ENCODE measurements at places on chromosomes 12 and 14. TPM values are rescaled to one million over a fixed set of nuclear protein-coding genes. Genes with fewer than 3 reads are reported as not detected.

DNA sequence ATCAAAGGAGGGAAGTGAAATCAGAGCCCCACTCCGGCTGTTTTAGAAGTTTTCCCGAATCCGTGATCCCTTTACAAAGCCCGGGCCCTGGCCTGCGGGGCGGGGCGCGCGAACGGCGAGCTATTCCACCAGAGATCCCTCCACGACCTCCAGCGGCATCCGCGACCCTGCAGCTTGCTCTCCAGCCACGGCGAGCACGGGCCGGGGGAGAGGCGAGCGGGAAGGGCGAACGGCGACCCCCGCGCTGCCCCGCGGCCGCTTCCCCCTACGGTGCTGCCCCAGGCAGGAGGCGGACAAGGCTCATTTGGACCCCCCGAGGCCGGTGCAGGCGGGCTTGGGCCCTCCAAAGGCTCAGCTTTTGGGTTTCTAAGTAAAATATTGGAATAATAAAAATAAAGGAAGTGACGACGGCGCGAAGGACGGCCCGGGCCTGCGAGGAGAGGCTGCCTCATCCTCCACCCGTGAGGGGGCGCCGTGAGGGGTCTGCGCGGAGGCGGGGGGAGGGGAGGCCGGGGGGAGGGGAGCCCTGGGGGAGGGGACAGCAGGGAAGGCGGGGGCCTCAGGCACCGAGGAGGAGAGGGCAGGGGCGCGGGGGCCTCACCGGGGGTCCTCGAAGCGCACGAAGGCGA is 613 bp downstream of the SRSF9 start:
- peak overlapping the region; percentile 93 for H3K27ac ChIP-seq
- H3K36me3 ChIP-seq = peaks cover 35% of the 10 kb centered on the region
- H3K4me3 ChIP-seq = peak overlapping the region; percentile 97
- no peaks in the 10 kb centered on the region for H3K27me3 ChIP-seq
- H3K4me1 ChIP-seq = peaks cover 20% of the 10 kb centered on the region
- peak; percentile 39 for DNase-seq

- no peaks in the 10 kb centered on the region for H3K27me3 ChIP-seq
- no peak overlapping the region for H3K27ac ChIP-seq
- DNase-seq = no peak
- no peaks in the 10 kb centered on the region for H3K4me1 ChIP-seq
These were observed 209.2 kb downstream of the PPM1H start for GRCh38 chr12:62725781-62726180.

GRCh38 chr12:114636723-114637480 is 47.1 kb downstream of the TBX3 start:
- H3K36me3 ChIP-seq = no peaks in the 10 kb centered on the region
- H3K4me1 ChIP-seq = no peaks in the 10 kb centered on the region
- DNase-seq = no peak
- H3K27ac ChIP-seq = no peak overlapping the region
- no peak overlapping the region for H3K4me3 ChIP-seq

- H3K27me3 ChIP-seq = no peaks in the 10 kb centered on the region
- DNase-seq = no peak
- peaks cover 37% of the 10 kb centered on the region for H3K36me3 ChIP-seq
- peaks cover 6% of the 10 kb centered on the region for H3K4me1 ChIP-seq
- peak within 1 kb of the TSS; percentile 80 for H3K4me3 ChIP-seq
These were observed at the start of gene GPR135 for GRCh38 chr14:59465316-59466135. Gene GPR135 (minus strand): TSS chr14:59465380. CDS start chr14:59465226, 154 bp downstream.

DNA sequence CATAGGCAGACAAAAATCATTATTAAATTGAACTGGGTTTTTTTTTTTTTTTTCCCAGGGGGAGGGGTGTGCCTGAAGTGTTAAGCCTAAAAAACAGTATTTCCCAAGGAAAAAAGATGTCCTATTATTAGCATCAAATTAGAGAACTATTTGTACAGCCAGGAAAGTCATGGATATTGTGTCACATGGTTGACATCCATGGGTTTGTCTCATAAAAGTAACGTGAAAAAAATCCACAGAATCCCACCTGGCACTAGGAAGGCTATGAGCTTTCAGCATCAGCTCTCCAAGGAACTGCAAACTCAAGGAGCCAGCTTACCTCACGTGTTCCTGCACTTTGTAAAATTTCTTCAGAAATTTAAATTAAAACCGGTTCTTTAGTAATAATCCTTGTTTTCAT is 69.1 kb upstream of the EGLN3 start:
- H3K36me3 ChIP-seq = no peaks in the 10 kb centered on the region
- H3K27ac ChIP-seq = no peak overlapping the region
- H3K4me3 ChIP-seq = no peak overlapping the region
- DNase-seq = no peak
- H3K4me1 ChIP-seq = peaks cover 16% of the 10 kb centered on the region

DNA sequence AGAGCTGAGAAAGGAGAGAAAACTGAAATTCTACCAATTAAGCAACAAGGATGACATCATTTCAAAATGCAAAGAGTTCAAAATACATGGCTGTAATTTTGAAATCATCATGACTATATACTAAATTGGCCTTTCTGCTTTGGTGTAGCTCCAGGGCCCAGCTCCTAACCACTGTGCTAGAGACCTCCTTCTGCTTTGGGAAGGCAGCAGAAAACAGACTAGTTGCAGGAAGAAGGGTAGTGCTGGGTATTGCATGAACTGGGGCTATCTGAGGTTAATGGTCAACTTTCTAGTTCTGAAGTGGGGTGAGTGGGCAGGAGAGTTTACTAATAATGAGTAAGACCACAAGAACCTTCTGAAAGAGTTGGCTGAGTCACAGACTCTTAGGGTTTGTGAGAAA is 66.2 kb downstream of the PTGER2 start:
- DNase-seq = no peak
- no peaks in the 10 kb centered on the region for H3K4me1 ChIP-seq
- no peaks in the 10 kb centered on the region for H3K27me3 ChIP-seq
- no peak overlapping the region for H3K4me3 ChIP-seq
- no peaks in the 10 kb centered on the region for H3K36me3 ChIP-seq
- no peak overlapping the region for H3K27ac ChIP-seq

DNA sequence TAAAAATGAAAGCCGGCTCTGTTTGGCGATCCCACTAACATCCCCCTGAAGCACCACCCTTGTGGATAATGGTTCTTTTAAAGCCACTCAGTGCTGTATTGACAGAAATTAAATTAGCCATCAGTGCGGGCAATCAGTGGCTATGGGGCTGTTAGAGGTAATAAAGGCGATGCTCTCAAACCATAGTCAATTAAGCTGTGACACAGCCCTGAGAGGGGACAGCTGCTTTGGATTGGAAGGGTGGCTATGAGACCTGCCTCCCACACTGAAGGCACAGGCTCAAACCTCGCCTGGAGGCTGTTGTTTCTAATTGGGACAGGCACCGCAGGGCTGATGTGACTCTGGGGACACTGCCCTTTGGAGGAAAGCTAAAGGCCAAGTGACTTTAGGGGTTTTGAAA is 562.2 kb downstream of the VRK1 start:
- no peak overlapping the region for H3K27ac ChIP-seq
- H3K4me3 ChIP-seq = no peak overlapping the region
- H3K27me3 ChIP-seq = no peaks in the 10 kb centered on the region
- no peaks in the 10 kb centered on the region for H3K36me3 ChIP-seq
- H3K4me1 ChIP-seq = no peaks in the 10 kb centered on the region
- DNase-seq = no peak

DNA sequence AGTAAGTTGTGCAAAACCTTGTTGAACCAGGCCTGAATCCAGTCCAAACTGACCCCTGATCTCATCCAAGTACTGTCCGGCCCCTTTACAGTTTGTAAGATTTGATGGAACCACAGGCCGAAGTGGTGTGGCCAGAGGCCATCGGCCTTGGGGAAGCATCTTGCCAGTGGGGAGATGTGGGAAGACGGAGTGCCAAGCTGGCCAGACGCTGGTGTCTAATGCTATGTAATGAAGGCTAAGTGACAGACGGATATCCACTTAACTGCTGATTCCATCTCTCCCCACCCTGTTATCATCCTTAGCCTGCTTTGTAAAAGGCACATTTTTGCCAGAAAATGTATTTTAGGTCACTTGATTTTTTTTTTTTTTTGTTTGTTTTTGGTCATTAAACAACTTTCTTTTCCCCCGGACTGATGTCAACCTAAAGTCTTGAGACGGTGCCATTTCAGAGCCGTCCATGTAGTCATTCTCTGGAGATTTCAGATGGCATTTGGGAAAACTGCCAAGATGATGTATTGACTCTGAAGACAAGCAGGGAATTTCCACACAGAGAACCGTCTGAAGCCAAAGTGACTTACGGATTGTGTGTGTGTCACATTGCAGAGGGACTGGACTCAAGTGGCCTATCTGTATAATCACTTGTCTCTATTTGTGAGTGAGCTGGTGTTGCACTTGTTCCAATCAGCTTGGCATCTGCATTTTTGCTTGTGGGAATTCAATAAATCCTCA is 86.5 kb upstream of the MANSC4 start:
- no peaks in the 10 kb centered on the region for H3K4me1 ChIP-seq
- H3K36me3 ChIP-seq = no peaks in the 10 kb centered on the region
- H3K27me3 ChIP-seq = no peaks in the 10 kb centered on the region
- no peak for DNase-seq

- H3K4me3 ChIP-seq = no peak overlapping the region
- H3K27ac ChIP-seq = no peak overlapping the region
- H3K27me3 ChIP-seq = no peaks in the 10 kb centered on the region
- no peaks in the 10 kb centered on the region for H3K4me1 ChIP-seq
- H3K36me3 ChIP-seq = no peaks in the 10 kb centered on the region
- DNase-seq = no peak
These were observed 124.6 kb upstream of the E2F7 start for GRCh38 chr12:77189901-77190416.

- peak overlapping the region; percentile 65 for H3K4me3 ChIP-seq
- peak; percentile 58 for DNase-seq
- peaks cover 80% of the 10 kb centered on the region for H3K4me1 ChIP-seq
- peak overlapping the region; percentile 96 for H3K27ac ChIP-seq
- no peaks in the 10 kb centered on the region for H3K27me3 ChIP-seq
- H3K36me3 ChIP-seq = no peaks in the 10 kb centered on the region
These were observed 14.1 kb downstream of the ACACB start for GRCh38 chr12:109130297-109131153.

HRK gene
- total RNA-seq = 0.15 TPM

AQP5 gene
- total RNA-seq = not detected

GRCh38 chr12:64362721-64363305 is 27.7 kb downstream of the C12orf56 start:
- no peaks in the 10 kb centered on the region for H3K4me1 ChIP-seq
- H3K4me3 ChIP-seq = no peak overlapping the region
- DNase-seq = no peak
- no peak overlapping the region for H3K27ac ChIP-seq
- H3K27me3 ChIP-seq = no peaks in the 10 kb centered on the region

DNA sequence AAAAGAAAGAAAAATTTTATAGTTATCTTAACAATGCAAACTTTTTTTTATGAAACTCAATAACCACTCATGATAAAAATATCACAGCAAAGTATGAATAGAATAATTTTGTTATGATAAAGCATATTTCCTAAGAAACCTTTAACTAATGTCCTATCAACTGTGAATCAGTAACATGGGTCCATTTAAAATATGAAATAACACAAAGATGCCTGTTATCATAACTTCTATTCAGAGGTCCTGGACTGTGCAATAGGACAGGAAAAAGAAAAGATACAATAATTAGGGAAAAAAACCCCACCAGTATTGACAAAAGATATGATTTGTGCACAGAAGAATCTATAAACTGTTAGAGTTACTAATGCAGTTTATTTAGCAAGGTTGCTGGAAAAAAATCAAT is 245.4 kb downstream of the FOXN3 start:
- peaks cover 3% of the 10 kb centered on the region for H3K36me3 ChIP-seq
- no peak for DNase-seq
- H3K27ac ChIP-seq = no peak overlapping the region

DNA sequence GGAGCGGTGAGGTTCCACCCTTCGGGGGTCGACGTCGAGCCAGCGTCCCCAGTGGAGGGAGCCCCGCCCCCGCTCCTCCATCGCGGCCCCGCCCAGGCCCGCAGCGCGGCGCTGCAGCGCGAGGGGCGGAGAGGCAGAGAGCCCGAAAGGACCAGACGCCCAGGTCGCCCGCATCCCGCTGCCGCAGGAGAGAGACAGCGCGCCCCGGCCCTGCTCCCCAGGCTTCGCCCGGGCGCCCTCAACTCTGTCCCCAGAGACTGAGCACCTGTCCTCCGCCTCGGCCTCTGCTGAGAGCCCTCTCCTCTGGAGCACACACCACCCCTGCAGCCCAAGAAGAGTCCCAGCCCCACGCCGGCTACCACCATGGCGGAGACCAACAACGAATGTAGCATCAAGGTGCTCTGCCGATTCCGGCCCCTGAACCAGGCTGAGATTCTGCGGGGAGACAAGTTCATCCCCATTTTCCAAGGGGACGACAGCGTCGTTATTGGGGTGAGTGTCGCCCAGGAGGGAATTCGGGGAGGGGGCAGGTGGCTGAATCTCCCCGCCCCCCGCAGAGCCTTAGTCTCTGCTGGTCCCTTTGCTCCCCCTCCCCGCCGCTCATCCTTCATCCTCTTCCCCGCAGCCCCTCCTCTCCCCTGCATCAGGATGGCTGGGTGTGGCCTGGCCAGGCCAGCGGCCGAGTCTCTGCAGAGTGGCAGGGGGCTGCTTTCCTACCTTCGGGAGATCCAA is at the start of gene KIF5A:
Gene KIF5A (plus strand): TSS at position 136 of the 732 bp plus-strand sequence. CDS start 228 bp downstream, at position 364.
- H3K36me3 ChIP-seq = no peaks in the 10 kb centered on the region
- H3K4me1 ChIP-seq = peaks cover 16% of the 10 kb centered on the region
- peak; percentile 60 for DNase-seq
- H3K27me3 ChIP-seq = peaks cover 10% of the 10 kb centered on the region
- H3K27ac ChIP-seq = no peak within 1 kb of the TSS

DNA sequence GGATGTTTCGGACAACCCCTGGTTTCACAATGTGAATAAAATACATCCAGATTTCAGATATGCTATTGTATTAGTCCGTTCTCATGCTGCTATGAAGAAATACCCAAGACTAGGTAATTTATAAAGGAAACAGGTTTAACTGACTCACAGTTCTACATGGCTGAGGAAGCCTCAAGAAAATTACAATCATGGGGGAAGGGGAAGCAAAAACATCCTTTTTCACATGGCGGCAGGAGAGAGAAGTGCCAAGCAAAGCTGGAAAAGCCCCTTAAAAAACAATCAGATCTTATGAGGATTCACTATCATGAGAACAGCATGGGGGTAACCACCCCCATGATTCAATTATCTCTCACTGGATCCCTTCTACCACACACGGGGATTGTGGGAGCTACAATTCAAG is 451.7 kb downstream of the MDGA2 start:
- H3K4me3 ChIP-seq = no peak overlapping the region
- H3K4me1 ChIP-seq = no peaks in the 10 kb centered on the region
- DNase-seq = no peak

All from psoas muscle (tissue), 8 donors.